ENCODE measurements at places on chromosomes 1 and 21.

DNA sequence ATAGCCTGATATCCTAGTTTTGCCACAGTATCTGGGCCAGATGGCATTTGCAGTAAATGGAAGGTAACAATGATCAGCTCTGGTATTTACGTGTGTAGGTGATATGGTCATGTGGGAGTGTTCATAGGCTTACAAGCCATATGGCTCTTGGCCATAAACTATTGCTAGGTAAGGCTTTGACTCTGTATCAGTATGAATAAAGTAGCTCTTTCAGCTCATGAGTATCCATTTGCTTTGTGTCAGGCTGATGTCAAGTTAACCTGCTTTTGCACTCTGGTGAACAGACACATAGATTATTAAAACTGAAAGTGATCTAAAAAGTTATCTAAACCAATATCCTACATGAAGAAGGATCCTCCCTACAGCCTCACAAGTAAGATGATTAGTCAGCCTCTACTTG lies 69.0 kb downstream of the DDR2 start:
- no peak for DNase-seq

DNA sequence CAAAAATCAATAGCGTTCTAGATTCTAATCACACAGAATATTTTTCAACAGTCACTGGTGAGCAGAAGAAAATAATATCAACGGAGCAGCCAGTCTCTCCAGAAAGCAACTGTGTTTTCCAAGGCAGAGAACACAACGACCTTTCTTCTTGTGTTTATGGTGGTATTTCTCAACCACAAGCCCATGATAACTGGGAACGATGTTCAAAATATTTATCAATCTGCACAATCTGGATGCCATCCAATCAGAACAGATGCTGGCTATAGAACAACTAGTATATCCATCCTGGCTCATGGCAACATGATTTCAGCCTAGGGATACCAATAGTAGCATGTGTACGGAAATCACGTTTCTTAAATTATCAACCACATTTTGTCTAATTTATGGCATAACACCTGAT lies 162.7 kb upstream of the RUNX1 start:
- DNase-seq = no peak

- DNase-seq = no peak
These were observed 22.8 kb downstream of the LHX4 start for GRCh38 chr1:180252638-180253536.

GRCh38 chr21:26443291-26443690 lies 129.8 kb downstream of the CYYR1 start:
- DNase-seq = no peak

- DNase-seq = no peak
These were observed 444.2 kb downstream of the SETD4 start for GRCh38 chr21:35616090-35616489.

DNA sequence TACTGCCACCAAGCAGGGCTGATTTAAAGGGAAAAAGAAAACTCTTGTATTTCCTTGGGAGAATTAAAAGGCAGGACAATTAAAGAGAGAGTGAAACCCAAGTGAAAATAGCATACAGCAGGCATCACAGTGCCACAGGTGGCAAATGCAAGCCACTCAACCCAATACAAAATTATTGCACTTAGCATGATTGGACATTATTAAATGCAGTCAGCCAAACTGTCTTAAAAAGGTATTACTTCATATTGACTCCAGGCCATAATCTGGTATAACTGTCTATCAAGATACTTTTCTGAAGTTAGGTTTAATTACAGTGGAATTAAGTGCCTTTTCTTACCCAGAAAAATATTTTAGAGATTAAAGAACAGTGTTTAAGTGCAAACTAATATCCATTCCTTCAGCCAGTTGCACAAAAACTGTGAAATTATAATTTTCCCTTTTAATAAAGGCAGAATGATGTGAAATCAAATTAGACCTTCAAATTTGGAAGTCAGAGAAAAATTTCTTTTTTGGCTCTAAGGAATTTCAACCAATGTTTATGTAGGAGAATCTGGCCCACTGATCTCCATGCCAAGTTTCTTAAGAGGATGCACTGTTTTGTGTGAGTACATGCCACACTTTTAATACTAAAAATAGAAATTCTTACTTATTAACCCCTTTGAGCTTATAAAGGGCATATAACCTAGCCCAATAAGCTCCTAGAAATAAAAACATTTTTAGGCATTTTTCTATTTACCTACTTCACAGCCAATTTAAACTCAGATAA lies 15.2 kb downstream of the SLC30A10 start:
- no peak for DNase-seq

- DNase-seq = no peak
These were observed 64.5 kb downstream of the COL18A1 start for GRCh38 chr21:45469273-45470086.

DNA sequence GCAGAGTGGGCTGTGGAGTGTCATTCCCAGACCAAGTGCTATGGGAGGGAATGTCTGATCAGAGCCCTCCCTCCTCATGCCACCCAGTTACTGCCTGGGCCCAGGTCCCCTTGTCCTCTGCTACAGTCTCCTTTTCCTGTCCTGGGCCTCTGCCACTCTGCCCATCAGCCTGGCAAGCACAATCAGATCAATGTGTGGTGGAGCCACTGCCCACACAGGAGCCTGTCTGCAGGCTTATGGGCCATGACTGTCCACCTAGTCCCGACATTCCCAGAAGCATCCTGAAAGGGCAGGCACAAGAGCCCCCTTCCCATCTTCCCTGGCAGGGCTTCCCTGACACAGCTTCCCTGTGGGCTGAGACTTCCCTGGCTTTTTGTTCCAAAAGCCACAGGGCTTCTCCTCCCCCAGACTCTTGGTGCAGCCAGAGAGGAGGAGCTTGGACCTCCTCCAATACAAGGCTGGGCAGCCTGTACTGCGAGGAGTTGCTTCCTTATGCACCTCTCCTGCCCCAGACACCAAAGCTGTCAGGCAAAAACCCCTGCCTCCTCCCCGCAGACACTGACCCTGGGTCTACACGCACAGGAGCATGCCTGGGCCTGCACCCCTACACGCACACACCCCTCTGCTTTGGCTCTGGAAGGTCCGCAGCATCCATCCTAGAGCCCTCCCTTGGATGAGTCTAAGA lies 29.2 kb upstream of the CNTN2 start:
- DNase-seq = no peak

GRCh38 chr1:203626910-203627246 lies 246 bp downstream of the ATP2B4 start:
- DNase-seq = no peak

GRCh38 chr1:102833151-102833550 lies 275.2 kb downstream of the COL11A1 start:
- no peak for DNase-seq

DNA sequence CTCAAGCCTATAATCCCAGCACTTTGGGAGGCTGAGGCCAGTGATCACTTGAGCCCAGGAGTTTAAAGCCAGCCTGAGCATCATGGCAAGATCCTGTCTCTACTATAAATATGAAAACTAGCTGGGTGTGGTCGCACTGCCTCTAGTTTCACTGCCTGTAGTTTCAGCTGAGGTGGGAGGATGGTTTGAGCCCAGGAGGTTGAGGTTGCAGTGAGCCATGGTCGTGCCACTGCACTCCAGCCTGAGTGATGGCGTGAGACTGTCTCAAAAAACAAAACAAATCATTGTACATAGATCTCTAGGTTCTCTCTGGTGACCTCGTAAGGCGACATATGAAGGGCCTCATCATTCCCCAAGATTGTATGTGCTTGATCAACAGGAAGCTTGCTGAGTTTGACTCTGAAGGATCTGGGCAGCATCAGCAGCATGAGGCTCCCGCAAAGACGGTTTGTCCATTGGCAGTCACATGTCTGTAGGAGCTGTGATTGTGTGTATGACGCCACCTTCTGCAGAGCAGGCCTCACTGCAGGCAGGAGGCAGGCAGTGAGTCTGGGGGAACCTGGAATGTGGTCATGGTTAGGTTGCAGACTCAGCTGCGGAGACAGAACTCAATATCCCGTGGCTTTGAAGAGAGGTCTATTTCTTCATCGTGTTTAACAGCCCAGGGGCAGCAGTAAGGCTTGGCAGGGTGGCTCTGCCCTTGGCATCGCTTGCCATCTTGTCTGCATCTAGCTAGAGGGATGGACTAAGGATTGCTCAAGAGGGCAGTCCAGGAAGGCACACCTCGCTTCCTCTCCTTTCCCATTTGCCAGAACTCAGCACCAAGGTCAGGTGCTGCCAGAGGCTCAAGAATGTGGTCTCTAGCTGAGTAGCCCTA lies 14.0 kb downstream of the ATP5PO start:
- DNase-seq = no peak

GRCh38 chr1:170239445-170239844 lies 93.7 kb downstream of the NTMT2 start:
- no peak for DNase-seq

DNA sequence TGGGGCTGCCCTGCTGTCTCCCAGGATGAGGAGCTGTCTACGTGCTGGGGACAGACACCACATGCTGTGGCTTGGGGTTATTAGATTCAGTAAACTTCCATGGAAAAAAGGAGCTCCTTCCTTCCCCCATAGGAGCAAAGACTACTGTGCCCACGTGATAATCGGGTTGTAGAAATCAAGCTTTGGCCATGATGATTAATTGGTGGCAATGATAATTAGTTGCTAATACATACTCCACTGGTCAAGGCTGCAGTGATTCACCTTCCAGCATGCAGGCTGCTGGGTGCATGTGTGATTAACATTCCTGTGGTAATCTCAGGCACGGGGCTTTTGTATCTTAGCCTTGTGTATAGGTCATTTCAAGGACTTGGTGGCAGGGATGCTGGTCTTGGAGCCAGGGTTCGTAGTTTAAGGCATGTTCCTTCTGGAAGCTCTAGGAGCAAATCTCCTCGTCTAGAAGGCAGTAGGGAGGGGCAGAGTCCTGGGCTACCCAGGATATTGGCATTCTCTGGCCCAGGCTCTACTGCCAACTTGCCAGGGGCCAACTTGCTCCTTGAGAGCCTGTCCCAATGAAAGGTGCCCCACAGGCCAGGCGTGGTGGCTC lies 41.4 kb downstream of the TMCO4 start:
- no peak for DNase-seq

GRCh38 chr1:22201023-22201422 lies 58.1 kb upstream of the WNT4 start:
- DNase-seq = no peak

DNA sequence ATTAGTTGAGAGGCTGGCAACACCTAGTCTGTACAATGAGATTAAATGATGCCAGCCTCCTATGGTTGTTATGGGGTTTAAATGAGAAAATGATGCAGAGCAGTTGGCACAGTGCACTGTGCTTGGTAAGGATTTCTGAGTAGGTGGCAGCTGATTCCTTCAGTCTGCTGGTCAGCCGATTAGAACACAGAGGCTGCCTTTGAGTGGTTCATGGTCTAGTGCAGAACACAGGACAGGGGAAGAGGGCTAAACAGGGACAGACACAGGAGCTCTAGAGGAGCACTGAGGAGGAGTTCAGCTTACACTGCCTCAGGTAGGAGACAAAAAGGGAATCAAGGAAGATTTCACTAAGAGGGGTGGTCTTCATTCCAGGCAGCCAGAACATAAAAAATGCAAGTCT lies 1.4 kb downstream of the TIE1 start:
- DNase-seq = no peak

DNA sequence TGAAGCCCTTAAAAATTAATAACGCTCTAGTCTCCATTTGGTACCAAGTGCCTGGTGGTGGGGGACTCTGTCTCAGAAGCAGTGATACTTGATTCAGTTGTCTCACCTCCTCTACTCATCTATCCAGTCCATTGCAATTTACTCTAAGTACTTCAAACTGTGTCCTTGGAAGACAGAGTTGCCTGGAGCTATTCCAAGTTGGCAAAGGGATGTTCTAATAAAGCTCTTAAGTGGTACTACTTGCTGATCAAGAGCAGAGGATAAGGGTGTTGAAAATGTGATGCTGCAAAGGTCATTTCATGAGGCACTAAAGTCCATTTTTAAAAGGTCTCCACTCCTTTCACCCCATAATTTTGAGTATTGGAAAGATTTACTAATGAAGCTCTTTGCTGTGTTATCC lies 142.2 kb downstream of the NFIA start:
- no peak for DNase-seq

DNA sequence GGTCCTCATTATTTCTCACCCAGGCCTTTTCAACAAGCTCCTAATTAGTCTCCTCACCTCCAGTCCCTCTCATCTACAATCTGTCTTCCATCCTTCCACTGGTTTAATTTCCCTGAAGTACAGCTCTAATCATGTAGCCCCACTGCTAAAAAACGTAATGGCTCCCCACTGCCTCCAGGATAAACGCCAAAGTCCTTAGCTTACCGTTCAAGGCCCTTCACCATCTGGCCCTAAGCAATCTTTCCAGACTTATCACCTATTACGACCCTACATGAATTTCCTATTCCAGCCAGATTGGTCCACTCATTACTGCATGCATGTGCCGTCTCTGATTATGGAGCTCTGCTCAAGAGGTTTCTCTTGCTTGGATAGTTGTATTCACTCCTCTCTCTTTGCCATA lies 83.1 kb upstream of the DAB1 start:
- no peak for DNase-seq

DNA sequence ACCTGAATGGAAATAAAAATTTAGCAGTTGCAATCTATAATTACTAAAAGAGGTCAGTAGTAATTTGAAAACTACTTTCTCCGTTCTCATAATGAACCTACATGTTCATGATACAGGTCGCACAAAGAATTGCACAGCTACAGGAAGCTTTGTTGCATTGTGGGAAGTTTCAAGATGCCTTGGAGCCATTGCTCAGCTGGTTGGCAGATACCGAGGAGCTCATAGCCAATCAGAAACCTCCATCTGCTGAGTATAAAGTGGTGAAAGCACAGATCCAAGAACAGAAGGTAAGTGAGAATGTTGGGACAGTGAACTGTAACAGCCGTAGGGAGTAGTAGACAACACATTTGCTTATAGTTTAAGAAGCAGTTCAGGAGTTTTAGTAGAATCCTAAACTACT lies 68.8 kb upstream of the BMP8A start:
- no peak for DNase-seq

DNA sequence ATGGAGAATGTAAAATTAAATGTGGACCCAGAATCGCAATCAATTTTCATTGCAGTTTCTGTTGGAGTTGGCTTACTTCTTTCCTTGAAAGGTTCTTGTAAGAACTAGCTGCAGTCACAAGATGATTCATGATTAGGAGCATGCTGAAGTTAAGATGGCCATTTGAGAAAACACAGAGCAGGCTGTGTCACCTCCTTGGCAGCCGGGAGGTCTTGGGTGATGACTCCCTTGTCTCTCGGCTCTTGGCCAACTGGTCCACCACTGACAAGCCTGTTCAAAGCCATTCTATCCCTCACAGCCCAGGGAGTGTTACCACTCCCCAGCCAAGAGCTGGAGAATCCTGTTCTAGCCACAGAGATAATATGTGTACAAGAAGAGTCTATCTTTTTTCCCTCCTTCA lies 40.6 kb downstream of the OPTC start:
- DNase-seq = no peak

DNA sequence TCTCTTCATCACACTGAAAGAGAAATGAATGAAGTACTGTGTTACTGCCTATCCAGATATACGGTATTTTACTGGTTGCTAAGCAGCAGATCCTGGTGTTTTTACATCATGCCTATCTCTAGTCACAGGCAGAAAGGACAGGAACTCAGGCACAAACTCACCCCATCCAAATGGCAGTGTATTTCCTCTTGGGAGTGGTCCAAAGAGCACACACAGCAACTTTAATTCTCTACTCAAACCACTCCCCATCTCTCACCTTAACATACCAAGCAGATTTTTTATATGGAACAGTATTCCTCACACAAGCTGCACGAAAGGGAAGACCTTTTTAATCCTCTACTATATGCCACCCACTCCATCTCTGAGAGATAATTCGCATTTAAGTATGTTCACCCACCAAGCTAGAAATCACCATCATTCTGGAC lies 27.3 kb downstream of the EIF4G3 start:
- no peak for DNase-seq

Data from left renal pelvis (tissue), 4 donors.